ENCODE measurements at places on chromosomes 6 and 20.

- DNase-seq = no peak
These were observed 30.2 kb downstream of the KLHL31 start for GRCh38 chr6:53635322-53635721.

DNA sequence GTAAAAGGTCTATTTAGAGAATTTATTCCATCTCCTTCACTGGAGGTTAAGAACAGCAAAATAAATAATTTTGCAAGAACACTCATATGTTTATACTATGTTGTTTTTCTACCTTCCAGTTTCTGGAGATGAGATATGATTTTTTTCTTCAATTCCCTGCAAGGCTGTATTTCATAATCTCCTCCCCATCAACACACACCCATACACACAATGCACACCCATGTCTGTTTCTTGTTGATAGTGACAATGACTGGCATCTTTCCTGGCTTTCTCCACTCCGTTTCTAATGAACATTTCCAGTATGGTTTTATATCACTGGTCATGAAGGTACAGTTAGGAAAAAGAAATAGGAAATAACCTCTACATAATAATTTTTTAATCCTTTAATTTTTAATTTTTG is 202.1 kb downstream of the ARHGAP18 start:
- no peak for DNase-seq

DNA sequence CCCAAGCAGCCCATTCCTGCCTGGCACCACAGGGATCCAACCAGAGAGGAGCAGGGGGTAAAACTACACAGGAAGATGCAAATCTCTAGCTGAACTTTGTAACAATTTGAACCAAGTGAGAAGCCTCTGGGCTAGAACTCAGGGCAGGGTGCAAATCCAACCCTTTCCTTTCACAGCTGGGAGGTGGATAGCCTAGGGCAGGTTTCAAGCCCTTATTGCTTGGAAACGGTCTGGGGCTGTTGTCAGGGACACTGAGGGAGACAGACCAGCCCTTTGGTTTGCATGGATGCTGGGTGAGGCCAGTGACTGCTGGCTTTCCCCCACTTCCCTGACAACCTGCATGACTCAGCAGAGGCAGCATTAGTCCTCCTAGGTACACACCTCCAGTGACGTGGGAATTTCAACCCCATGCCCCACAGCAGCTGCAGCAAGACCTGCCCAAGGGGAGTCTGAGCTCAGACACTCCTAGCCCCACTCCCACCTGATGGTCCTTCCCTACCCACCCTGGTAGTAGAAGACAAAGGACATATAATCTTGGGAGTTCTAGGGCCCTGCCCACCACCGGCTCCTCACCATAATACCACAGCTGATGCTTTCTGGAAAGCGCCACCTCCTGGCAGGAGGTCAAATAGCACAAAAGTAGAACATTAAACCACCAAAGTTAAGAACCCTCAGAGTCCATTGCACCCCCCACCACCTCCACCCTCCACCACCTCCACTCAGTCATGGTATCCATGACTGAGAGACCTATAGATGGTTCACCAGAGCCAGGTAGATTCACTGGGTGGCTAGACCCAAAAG is 797.7 kb upstream of the MAN1A1 start:
- DNase-seq = no peak

DNA sequence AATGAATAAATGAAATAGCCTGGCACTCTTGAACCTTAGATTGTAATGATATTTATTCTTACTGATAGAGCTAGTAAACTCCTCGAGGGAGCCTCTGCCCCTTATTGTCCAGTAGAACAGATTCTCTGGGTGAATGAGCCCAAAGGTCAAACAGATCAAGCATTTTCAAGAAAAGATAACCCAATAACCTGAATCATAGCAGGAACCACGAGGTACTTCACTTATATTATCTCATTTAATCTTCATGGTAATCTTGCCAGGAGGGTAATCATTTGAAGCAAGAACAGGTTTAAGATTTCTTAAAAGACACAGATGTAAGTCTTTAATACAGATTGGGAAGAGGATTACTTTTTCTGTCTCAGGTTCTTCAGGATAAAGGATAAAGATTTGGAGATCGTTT is 17.0 kb upstream of the TBCC start:
- DNase-seq = no peak

DNA sequence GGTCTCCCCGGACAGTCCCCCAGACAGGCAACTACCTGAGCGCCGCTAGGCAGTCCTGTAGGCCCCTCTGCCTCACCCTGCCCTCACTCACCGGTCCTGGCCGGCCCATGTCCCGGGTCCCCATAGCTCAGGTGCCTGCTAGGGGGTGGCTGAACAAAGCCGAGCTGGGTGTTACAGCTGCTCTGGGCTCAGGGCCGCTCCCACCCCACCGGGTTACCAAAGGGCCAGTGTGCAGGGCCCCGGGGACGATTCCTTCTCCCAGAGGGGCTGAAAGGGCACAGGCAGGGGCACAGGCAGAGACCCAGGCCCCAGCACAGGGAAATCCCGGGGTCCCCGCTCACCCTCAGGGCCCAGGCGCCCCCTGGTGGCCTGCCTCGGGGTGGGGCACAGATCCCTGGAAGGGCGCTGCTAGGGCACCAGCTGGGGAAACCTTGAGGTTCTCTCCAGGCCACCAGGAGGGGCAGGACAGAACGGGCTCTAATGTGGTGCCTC is 118.4 kb downstream of the GRM4 start:
- DNase-seq = peak; percentile 59

GRCh38 chr20:64080013-64080812 is at the start of gene OPRL1:
Gene OPRL1 (plus strand): TSS chr20:64080082. CDS start chr20:64092721, 12,639 bp downstream.
- peak; percentile 36 for DNase-seq

DNA sequence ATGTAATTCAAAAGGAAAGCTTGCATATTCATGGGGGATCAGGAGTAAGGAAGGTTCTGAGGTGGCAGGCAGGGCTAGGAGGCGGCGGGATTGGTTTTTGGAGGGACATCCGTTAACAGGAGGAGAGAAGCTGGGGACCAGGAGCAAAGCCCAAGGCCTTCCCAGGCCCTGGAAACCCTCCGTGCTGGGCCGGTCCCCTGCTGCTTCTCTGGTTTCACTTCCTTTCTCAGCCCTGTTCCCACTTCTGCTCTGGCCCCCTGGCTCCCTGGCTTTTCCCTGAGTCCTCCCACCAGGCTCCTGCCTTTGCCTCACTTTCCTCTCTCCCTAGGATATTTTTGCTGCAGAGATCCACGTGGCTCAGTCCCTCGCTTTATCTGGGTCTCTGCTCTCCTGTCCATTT is 26.4 kb upstream of the SALL4 start:
- no peak for DNase-seq

GRCh38 chr6:107618672-107619071 is 128.8 kb downstream of the SOBP start:
- no peak for DNase-seq

DNA sequence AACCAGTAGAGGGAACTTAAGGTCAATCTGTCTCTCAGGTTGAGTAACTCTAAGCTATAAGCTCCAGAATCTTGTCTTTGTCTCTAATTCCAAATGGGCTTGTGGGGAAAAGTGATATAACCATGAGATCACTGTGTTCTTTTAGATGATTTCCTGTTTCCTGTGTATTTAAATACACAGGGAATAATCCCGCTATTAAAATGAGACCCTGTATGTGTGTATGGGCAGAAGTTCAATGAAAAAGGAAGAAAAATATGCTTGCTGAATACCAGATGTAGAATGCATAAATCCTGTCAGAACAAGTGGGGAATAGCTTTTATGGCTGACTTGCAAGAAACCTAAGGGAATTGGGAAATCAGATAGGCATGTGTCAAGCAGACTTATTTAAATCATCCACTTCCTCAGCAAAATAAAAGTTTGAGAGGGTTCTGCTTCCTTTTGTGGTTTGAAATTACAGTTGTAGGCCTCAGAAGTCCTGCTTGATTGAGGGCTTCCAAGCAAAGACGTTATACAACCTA is 164.7 kb upstream of the PDE7B start:
- no peak for DNase-seq

- DNase-seq = no peak
These were observed 73.3 kb downstream of the MRPL14 start for GRCh38 chr6:44053760-44054556.

- no peak for DNase-seq
These were observed 25.7 kb upstream of the MAP3K4 start for GRCh38 chr6:160965893-160966292.

- no peak for DNase-seq
These were observed 6.7 kb downstream of the PHACTR2 start for GRCh38 chr6:143684486-143684885.

GRCh38 chr6:163571730-163572129 is 157.2 kb downstream of the QKI start:
- DNase-seq = no peak

GRCh38 chr20:46883892-46884291 is 10.8 kb upstream of the EYA2 start:
- no peak for DNase-seq

- DNase-seq = no peak
These were observed 12.6 kb downstream of the AFDN start for GRCh38 chr6:167839343-167839742.

- DNase-seq = no peak
These were observed 45.5 kb downstream of the PRL start for GRCh38 chr6:22251348-22251747.

DNA sequence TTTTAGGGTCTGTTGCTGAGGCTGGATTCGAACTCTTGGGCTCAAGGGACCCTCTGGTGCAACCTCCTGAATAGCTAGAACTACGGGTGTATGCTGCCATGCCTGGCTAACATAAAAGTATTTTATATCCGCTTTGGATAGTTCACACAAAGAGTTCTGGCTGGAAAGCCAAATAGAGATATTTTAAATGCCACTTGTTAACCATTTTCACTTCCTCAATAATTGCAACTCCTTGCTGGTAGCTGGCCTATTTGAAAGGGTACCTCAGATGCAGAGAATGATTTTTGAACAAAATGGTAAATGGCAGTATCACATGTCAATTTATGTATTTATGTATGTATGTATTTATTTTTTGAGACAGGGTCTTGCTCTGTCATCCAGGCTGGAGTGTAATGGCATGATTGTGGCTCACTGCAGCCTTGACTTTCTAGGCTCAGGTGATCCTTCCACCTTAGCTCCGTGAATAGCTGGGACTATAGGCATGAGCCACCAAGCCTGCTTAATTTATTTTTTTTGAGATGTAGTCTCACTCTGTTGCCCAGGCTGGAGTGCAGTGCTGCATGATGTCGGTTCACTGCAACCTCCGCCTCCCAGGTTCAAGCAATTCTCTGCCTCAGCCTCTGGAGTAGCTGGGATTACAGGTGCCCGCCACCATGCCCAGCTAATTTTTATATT is 12.9 kb upstream of the JARID2 start:
- DNase-seq = no peak

DNA sequence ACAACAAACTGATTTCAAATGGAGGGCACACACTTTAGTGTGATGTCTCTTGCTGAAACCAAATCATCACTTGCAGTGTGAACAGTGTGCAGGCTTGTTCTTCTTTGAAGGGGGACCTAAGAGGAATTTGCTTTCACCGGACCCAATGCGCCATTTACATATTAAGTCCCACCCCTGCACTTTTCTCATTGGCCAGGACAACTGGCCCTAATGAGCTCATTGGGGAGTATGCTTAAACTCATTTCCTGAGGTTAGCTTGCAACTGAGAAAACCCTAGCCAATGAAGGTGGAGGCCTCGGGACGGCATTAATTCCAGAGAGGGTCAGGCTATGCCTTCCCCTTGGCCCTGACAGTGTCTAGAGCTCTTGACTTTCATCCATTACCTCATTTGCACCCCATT is 58.7 kb downstream of the VEGFA start:
- DNase-seq = no peak

- no peak for DNase-seq
These were observed 11.4 kb downstream of the FAM184A start for GRCh38 chr6:119067091-119067490.

DNA sequence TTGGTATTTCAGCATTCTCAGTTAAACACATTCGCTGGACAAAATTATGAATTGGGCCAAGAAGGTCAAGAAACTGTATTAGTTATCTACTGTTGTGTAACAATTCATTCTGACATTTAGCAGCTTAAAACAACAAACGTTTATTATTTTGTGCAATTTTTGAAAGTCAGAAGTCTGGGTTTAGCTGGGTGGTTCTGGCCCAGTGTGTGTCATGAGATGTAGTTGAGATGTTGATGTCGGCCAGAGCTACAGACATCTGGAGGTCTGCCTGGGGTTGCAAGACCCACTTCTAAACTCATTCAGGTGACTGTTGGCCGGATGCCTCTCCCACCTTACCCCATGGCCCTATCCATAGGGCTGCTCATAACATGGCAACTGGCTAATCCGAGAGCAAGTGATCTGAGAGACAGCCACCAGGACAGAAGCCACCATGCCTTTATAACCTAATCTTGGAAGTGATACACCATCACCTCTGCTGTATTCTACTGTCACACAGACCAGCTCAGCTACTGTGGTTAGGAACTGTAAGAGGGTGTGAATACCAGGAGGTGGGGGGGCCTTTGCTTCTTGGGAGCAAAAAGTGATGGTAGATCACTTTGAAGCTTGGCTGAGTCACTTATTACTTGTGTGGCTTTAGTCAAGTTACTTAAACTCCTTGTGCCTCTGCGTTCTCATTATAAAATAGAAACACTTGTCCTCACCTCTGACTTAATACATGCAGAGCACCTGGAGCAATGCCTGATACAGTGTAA is 217.0 kb upstream of the MYLIP start:
- peak; percentile 5 for DNase-seq

DNA sequence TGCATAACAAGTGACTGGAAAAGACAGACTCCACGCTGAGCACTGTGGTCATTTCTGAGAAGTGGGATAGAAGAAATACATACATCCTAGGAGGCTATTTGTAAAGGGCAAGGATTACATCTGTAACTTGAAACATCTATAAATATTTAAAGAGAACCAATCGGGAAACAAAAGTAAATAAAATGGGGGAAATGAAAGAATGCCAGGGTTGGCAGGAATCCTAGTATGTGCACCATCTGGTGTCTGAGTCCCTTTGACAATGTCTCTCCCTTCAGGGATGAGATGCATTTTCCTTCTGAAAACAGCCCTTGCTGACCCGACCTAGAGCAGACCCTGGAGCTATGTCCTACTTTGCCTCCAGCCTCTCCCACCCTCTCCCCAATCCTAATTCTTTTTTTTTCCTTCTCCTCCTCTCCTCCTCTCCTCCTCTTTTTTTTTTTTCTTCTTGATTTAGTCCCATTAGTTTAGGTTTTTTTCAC is 53.2 kb downstream of the VSTM2L start:
- no peak for DNase-seq

DNA sequence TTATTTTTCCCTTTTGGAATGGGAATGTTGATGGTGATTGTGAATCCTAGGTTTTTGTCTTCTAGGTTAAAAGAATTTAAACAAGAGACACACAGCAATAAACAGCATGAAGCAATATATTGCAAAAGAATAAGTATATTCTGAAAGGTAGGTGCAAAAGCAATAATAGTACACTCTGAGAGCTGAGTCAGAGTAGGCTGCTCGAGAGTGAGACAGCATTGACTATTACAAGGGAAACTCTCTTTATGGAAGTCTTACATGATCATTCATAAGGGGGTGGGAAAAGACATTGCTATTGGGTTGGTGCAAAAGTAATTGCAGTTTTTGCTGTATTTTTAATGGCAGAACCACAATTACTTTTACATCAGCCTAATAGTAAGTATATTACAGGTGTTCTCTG is 25.0 kb downstream of the FBXO5 start:
- no peak for DNase-seq

- no peak for DNase-seq
These were observed 14.1 kb downstream of the MYBL2 start for GRCh38 chr20:43680981-43681380.

GRCh38 chr6:2505624-2506023 is 245.1 kb downstream of the MYLK4 start:
- DNase-seq = no peak

GRCh38 chr6:111585974-111586315 is 19.7 kb downstream of the TRAF3IP2 start:
- no peak for DNase-seq
